ENCODE measurements at places on chromosomes 11 and 22. TPM values are rescaled to one million over a fixed set of nuclear protein-coding genes. Genes with fewer than 3 reads are reported as not detected.

PLEKHA7 gene
- 48.2 TPM for total RNA-seq

WNT7B gene
- total RNA-seq = 8.4 TPM

LRRC74B gene
- 0.20 TPM for total RNA-seq

MAP6 gene
- total RNA-seq = 0.32 TPM

TMA7B gene
- total RNA-seq = 0.24 TPM

C11orf16 gene
- not detected for total RNA-seq

ACTN3 gene
- 0.44 TPM for total RNA-seq

KDM4E gene
- total RNA-seq = not detected

PRODH gene
- total RNA-seq = 4.5 TPM

GRCh38 chr11:76185511-76185910 lies 20.8 kb downstream of the WNT11 start:
- no peak for ATAC-seq

- no peak for ATAC-seq
These were observed 11.2 kb upstream of the TPCN2 start for GRCh38 chr11:69037544-69037943.

- ATAC-seq = no peak
These were observed 44.4 kb downstream of the MUC15 start for GRCh38 chr11:26527685-26528084.

- ATAC-seq = no peak
These were observed 14.2 kb downstream of the SLC22A8 start for GRCh38 chr11:63001456-63001855.

- ATAC-seq = no peak
These were observed 22.0 kb downstream of the TMEM184B start for GRCh38 chr22:38250643-38251340.

GRCh38 chr11:17161515-17161914 lies 46.3 kb downstream of the PIK3C2A start:
- ATAC-seq = no peak

GRCh38 chr11:126817523-126818450 lies 182.8 kb downstream of the KIRREL3 start:
- ATAC-seq = no peak

DNA sequence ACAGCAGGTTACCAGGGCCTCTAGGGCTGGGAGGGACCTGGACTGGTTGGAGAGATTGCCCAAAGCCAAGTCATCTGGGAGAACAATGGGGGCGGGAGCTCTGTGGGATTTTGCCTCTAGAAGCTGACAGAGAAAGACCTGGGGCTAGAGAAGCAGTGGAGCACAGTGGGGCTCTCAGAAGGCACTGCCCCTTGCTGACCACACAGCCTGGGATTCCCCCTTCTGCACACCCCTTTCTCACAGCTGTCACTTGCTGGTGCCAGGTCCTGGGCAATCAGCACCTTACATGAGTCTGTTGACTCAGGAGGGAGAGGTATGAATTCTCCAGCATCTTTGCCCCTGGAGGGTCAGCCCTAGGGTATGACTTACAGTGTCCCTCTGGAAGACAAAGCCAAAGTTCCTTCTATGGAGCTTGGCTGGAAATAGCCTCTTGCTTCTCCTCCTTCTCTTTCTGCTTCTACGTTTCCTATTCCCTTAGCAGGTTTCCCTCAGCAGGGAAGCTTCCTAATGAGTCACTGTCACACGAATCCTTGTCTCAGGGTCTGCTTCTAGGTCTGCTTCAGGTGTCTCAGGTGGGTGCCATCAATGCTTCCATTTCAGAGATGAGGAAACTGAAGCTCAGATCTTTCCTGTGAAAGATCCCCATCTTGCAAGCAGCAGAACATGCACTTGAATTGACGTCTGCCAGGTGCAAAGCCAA lies 27.0 kb downstream of the GDPD5 start:
- ATAC-seq = no peak

GRCh38 chr11:31821235-31821764 lies 10.2 kb upstream of the PAX6 start:
- no peak for ATAC-seq

GRCh38 chr11:23586173-23586572 lies 725.9 kb upstream of the CCDC179 start:
- no peak for ATAC-seq

DNA sequence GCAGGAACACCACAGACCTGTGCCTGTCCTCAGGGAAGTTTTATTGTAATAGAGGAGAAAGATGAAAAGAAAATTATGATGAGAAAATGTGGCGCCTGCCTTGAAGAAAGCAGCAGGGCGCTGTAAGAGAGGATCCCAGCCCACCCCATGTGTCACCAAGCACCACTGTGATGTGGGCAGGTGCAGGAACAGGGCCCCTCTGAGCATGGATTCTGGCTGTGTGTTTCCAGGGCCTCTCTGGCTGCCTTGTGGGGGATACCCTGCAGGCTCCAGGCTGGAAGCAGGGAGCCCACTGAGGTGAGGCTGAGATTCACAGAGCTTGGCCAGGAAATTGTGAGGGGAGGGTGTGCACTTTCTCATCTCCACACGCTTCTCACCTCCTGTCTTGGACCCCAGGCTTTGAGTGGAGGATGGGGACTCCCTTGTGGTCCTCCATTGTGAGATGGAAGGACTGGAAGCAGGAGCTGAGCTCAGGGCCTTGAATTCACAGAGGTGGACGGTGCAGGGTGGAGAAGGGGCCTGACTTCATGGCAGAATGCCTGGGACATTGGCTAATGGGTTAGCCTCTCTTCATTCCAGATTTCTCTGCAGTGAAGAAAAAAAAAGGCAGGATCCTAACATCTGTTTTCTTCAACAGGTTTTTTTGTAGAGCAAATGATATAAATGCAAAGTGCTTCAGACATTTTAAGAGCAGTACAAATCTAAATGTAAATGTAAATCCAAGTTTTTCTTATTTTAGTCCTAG lies 246.6 kb upstream of the B3GAT1 start:
- no peak for ATAC-seq

GRCh38 chr11:98234698-98235097 lies 786.1 kb upstream of the CNTN5 start:
- no peak for ATAC-seq

DNA sequence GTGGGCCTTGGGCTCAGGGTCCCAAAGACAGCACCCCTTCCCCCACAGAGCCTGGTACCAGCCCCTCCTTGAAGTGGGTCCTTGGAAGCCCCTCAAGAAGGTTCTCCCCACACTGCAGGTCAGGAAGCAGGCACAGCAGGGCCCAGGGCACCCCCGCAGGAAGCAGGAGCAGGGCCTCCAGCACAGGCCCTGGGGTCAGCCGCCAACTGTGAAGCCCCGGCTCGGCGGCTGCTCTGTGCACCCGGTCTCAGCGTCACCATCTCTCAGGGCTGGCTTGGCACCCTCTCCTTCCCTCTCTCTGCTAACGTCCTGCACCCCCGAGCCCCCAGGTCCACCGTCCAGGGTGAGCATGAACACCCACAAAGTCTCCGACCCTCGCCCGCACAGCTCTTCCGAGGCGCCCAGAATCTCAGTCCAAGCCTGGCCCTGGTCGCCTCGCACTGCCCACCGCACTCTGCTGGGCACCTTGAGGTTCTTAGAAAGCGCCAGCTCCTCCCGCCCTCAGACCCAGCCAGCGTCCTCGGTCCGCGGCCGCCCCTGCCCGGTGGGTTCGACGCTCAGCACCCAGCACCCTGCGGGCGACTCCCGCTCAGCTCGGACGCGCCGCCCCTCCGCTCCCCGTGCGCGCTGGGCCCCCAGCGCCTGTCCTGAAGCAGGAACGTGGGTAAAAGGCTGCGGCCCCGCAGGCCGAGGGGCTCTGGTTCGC lies 1.4 kb upstream of the SIGIRR start:
- peak; percentile 2 for ATAC-seq

- ATAC-seq = no peak
These were observed 1.7 kb downstream of the CHST1 start for GRCh38 chr11:45663486-45664375.

GRCh38 chr11:93618371-93618770 lies 43.1 kb upstream of the CEP295 start:
- no peak for ATAC-seq

GRCh38 chr11:36488096-36488495 lies 22.0 kb downstream of the TRAF6 start:
- no peak for ATAC-seq
